OCI-LY7 (cell line): ENCODE measurements at places on chromosomes 5 and 9.

GRCh38 chr9:99725852-99726251 lies 95.8 kb upstream of the NR4A3 start:
- no peak for DNase-seq

GRCh38 chr9:86077276-86077675 lies 22.1 kb downstream of the GOLM1 start:
- no peak for DNase-seq

DNA sequence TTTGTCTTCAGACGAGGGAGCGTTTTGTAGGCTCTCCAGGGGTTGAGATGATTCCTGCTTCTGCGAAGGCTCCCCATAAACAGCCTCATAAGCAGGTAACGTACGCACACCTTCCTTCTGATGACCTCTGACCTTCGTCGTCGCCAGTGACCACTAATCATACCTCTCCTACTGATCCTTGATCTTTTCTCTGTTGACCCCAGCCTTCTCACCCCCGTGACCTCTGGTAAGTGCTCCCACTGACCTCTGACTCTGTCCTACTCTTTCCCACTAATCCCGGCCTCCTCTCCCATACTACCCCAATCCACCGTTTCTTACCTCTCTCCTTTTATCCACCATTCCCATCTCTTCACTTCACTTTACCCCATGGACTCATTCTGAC lies 345 bp downstream of the DNAI1 start:
- no peak for DNase-seq

DNA sequence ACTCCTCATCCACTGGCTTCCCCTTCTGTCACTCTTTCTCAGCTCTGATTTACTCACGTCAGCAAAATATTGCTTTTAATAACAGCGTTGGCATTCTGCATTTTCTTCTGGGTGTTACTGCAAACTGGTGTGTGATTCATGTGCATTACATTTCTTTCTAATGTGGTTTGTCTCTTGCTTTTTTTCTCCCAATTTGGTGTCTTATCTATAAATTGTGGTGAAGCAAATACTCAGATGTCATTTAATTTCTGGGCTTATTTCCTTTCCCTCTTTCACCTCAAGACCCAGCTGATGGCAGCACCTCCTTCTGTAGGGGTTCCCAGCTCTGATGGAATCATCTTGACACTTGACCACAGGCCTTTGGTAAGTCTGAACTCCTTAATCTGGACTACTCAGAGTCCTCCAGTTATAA lies 180.7 kb upstream of the ZNF618 start:
- DNase-seq = no peak

DNA sequence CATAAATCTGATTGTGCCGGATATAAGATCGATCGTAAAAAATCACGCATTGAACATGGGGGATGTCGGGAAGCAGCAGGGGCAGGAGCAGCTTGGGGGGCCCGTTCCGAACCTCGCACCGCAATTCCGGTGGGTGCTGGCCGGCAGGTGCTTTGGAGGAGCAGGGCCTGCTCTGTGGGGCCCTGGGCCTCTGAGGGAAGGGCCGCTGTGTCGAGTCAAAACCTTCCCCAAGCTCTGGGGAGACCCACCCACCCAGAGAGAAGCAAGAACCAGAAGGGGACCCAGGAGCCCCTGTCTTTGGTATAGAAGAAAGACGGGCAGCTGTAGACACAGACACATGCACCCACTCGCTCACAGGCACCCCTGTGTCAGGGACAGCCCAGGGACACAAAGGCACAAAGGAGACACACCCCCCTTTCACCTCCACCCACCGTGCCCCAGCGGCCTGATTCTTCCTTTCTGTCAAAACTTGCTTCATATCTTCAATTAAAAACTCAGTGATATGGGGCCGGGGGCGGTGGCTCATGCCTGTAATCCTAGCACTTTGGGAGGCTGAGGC lies 49.4 kb upstream of the ZBTB43 start:
- no peak for DNase-seq

DNA sequence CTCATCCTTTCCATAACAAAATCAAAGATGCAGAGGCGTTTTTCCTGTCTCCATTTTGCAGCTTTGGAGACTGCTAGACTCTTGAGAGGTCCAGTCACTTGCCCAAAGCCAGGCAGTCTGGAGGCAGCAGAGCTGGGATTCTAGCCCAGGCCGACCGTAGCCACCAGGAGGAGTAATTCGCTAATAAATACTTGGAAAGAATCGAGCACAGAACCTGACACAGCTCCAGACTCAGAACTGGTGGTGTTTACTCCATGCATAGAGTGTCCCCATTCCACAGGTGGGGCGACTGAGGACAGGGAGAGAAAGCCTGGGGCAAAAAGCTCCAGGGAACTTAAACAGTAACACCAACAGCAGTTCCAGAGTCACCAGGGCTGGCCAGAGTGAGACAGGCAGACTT lies 10.7 kb upstream of the CERCAM start:
- no peak for DNase-seq

- DNase-seq = no peak
Observed at GRCh38 chr5:3101561-3101960, 350.1 kb upstream of the IRX2 start.

DNA sequence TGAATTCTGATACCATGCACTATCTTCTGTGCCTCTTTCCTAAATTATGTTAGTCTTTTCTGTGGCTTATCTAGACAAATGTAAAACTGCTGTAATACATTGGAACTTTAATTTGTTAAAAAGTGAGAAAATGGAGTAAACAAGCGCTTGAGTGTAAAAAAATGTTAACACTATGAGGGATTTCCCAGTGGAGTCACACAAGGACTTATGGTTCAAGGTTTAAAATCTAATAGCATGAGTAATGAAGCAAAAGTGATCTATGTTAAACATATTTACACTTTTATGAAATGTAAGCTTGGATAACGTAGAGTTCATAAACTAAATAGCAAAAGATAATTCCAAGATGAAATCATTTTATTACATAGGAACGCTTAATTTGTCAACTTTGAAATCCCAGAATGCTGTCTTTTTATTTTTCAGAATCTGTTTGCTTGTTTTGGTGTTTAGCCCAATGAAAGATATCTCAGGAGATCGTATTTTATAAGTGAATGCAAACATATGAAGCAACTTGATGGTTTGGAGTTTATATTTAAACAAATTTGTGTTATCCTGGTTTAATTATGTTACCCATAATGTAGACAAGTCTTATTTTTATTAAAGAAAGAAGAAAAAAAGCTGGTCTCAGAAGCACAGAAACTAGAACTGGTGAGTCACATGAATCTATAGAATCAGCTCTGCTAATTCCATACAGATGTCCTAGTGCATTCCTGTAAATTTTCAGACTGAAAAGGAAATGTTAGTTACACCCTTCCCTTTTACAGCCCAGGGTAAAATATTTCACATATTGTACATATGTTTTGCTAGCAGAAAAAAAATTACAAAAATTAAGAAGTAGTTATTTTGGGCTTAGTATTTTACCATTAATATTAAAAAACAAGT lies 34.2 kb upstream of the FBN2 start:
- no peak for DNase-seq

- no peak for DNase-seq
Observed at GRCh38 chr5:33174383-33174782, 266.4 kb upstream of the TARS1 start.

DNA sequence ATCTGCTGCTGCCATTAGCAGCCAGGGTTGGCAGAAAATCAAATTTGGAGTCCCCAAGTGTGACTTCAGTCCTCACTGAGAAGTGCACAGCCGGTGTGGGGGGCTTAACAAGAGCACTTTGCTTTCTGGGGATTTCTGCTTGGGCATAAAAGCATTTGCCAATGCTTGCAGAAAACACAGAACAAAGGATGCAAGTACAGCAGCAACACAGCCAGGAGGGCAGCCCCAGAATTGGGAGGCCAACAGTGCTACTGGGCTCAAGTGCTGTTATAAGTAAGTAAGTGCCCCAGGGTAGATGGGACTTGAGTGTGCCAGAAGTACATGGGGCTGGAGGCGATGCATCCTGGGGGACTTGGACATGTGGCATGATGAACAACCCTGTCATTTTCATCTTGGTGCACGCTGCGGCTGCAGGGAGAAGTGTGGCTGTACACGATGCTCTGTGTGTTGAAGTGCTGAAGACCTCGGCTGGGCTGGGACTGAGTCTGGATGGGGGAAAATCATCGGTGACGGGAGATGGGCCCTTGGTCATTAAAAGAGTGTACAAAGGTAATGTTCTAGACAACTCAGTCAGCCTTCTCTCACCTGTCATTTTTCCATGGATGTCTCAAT lies 73.3 kb downstream of the GOLPH3 start:
- DNase-seq = no peak

DNA sequence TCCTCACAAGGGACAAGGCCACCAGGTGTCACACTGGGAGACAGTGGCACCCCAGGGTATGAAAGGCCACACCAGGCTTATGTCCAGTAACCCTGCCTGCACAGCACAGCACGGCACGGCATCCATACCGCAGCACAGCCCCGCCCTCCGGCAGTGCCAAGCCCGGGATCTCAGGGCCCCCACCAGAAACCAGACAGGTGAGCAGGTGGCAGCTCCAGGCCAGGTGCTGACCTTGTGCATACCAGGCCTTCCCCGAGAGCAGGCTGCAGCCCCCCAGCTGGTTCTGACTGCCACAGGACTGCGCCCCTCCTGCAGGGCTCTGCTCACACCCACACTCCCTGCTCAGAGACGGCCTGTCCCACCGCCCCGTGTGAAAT lies 56.5 kb downstream of the ADAMTS2 start:
- DNase-seq = no peak

- no peak for DNase-seq
Observed at GRCh38 chr9:86093788-86094555, 5.4 kb downstream of the GOLM1 start.

DNA sequence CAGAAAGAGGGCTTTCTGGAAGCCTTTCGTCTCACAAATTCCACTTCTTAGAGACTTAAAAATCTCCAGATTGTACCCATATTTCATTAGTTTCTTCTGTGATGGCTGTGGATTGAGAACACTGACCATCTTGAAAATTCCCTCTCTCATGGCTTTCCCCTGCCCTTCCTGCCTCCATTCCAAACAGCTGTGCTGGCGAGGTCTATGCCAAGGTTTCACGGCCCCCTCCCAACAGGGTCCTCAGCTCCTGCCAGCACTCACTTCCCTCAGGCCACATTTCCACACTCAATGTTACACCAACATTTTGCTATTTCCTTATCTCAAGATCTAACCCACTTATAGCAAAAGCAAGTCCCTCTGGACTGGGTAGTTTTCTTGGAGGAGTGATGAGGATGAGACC lies 40.3 kb upstream of the EQTN start:
- no peak for DNase-seq

DNA sequence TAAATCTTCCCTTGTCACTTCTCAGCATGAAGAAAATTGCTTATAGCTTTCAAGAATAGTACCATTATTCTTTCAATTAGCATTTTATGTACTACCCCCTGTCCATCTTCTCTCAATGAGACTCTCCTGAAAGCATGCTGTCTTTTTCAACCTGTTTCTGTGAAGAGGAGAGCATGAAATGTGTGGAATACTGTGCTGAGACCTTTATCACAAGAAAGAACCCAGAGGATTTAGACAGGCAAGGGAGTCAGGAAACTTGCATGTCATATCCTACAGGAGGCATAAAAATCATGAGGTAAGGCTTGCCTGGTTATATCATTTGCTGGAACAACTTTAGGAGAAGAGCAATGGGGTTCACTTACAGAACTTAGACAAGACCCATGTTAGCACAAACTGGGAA lies 56.7 kb upstream of the LPAR1 start:
- DNase-seq = no peak

DNA sequence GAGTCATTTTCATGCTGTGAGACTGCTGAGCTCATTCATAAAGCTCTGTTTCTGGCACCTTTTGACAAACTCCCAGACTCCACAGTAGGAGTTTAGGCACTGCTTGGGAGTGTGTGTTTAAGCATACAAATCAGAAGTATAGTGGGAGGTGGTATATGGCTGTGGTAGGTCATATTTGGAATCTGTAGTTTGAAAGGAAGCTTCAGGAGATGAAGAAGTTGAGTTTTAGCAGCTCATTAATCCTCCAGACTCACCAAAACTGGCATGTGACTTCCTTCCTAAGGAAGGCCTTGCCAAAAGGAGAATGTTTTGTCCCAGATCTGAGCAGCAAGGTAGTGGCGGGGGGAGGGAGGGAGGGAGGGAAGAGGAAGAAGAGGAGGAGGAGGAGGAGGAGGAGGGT lies 52.8 kb downstream of the SAXO1 start:
- DNase-seq = no peak

GRCh38 chr9:28941856-28942255 lies 1368.6 kb upstream of the C9orf72 start:
- no peak for DNase-seq
